ENCODE measurements at places on chromosomes 6 and 20. TPM values are rescaled to one million over a fixed set of nuclear protein-coding genes. Genes with fewer than 3 reads are reported as not detected.

DNA sequence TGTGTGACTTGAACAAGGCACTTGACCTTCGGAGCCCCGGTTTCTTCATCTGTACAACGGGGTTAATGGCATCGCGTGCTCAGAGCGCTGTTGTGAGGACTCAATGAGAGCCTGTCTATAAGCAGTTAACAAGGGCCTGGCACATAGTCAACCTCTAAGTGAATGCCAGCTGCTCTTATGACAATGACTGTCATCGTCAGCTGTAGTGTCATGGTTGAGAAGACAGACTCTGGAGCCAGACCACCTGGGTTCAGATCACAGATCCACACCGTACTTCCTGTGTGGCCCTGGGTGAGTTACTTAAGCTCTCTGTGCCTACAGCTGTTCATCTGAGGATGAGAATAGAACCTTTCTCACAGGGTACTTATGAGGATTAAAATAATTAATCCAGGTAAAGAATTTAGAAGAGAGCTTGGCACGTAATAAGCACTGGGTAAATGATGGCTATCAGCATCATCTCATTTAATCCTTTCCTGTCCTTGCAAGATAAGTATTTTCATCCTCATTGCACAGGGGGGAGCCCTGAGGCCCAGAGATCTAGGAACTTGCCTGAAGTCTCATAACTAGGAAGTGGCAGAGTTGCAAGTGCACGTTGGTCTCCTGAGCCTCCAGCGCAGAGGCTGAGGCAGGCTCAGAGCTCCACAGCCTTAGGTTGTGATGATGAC is 105.3 kb downstream of the EYA2 start:
- peaks cover 14% of the 10 kb centered on the region for H3K4me1 ChIP-seq
- H3K27ac ChIP-seq: no peak overlapping the region
- DNase-seq: no peak
- H3K4me3 ChIP-seq: no peak overlapping the region

SLC35A1 gene
- polyA plus RNA-seq: 4.7 TPM

POM121L2 gene
- 0.05 TPM for polyA plus RNA-seq

DNA sequence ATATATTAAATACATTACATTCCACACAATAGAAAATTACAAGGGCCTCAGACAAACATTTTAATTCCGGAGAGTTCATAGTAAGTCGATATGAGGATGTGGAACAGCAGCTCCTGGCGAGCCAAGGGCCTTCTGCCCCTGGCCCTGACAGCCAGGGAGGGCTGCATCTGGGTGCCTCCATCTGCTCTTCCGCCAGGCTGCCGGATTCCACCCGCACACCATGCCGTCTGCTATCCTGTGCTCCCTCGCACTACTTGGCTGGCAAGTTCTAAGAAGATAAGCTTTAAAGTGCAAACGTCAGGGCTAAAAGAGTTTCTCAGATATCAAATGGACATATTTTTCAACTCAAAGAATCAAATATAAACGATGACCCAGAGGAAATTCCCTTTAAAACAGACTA is 656.3 kb upstream of the NOX3 start:
- no peak for DNase-seq
- no peaks in the 10 kb centered on the region for H3K36me3 ChIP-seq
- H3K27me3 ChIP-seq: no peaks in the 10 kb centered on the region
- H3K4me1 ChIP-seq: no peaks in the 10 kb centered on the region

SLC22A3 gene
- 1.0 TPM for polyA plus RNA-seq

CDSN gene
- not detected for polyA plus RNA-seq

DNA sequence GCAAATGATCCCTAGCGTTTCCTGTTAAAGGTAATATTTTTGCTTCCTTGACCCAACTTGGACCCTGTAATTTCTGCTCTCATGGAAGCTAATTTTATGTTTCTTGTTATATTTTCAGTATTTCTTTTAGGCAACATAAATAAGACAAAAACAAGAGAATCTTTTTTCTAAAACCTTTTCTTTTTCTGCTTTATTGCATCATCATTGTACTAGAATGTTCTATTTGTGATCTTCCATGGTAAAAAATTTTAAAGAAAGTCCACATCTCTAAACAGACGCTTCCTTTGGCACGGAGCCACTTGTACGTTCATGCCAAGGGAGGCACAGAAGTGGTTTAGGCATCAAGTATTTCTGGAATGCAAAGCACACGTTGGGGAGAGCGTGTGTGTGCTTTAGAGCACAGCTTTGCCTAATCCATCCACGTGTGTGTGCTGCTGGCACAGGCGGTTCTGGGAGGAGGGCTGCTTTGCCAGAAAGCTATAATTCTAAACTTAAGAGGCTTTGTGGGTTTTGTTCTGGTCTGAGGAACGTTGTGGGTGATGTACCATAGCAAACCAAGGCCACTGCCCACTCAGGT is 98.3 kb downstream of the SASH1 start:
- no peaks in the 10 kb centered on the region for H3K27me3 ChIP-seq
- H3K27ac ChIP-seq: no peak overlapping the region
- peak; percentile 33 for DNase-seq
- no peak overlapping the region for H3K4me3 ChIP-seq
- peaks cover 14% of the 10 kb centered on the region for H3K4me1 ChIP-seq

DNA sequence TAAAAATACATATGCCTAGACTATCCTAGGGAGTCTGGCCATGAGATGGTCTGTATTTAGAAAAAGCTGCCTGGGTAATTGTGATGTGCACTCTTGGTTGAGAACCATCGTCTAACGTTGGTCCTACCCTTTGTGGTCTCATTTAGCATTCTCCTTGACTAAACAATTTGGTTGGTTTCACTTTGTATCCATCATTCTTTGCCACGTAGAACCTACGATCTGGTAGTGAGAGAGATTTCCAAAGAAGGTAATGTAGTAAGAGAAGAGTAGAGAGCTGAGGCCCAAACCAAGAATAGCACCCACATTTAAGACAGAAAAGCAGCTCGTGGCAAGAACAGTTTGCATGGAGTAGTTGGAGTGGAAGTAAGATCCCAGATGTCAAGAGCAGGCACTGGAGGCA is 219.8 kb downstream of the TMEM200A start:
- H3K4me3 ChIP-seq: no peak overlapping the region
- DNase-seq: no peak
- H3K36me3 ChIP-seq: no peaks in the 10 kb centered on the region
- H3K4me1 ChIP-seq: peaks cover 2% of the 10 kb centered on the region
- H3K27ac ChIP-seq: no peak overlapping the region

- peaks cover 32% of the 10 kb centered on the region for H3K36me3 ChIP-seq
- H3K27me3 ChIP-seq: no peaks in the 10 kb centered on the region
- no peak for DNase-seq
These were observed 65.9 kb downstream of the FAM135A start for GRCh38 chr6:70479236-70479635.

GRCh38 chr6:49515485-49516146 is 15.9 kb downstream of the GLYATL3 start:
- H3K27me3 ChIP-seq: no peaks in the 10 kb centered on the region
- H3K4me1 ChIP-seq: peaks cover 2% of the 10 kb centered on the region
- no peak for DNase-seq
- no peak overlapping the region for H3K4me3 ChIP-seq

NAA20 gene
- 15.8 TPM for polyA plus RNA-seq

DNA sequence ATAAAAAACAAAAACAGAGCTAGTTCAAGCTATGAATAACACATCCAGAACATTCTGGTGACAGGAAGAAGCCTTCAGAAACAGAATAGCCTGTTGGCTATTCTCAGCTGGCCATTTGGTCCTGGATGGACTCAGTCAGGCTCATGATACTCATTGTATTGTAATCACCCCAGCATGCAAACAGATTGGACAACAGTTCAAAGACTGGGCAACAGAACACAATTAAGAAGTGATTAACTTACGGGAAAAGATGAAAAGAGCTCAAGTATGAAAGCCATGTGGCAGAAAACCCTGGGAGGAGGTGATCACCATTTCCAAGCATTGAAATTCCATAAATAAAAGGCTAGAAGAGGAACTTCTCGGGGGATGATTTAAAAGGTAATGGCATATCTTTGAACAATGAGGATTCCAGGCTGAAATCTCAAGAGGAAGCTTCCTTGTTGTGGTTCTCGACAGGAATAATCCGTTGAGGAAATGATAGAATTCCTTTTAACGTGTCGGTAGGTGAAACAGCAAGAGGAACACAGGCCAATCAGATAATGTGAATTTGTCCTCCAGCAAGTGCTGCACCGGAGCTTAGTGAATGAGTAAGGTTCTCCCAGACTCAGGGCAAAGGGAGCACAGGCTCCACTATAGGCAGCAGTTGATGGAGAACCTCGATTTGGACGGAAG is 172.4 kb downstream of the BCAS1 start:
- H3K4me1 ChIP-seq: peaks cover 21% of the 10 kb centered on the region
- no peak for DNase-seq
- no peaks in the 10 kb centered on the region for H3K27me3 ChIP-seq
- H3K36me3 ChIP-seq: no peaks in the 10 kb centered on the region

CRIP3 gene
- 34.0 TPM for polyA plus RNA-seq

DNA sequence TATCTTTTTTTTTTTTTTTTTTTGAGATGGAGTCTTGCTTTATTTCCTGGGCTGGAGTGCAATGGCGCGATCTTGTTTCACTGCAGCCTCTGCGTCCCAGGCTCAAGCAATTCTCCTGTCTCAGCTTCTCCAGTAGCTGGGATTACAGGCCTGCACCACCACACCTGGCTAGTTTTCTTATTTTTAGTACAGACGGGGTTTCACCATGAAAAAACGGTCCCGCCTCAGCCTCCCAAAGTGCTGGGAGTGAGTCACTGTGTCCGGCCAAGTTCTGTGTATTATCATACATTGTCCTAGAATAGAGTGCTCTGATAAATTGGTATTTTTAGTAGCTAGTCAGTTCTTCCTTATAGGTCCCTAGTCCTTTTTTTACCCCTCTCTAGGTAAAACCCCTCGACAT is 2.8 kb downstream of the SNRPC start:
- H3K4me3 ChIP-seq: no peak overlapping the region
- no peaks in the 10 kb centered on the region for H3K4me1 ChIP-seq
- DNase-seq: no peak
- H3K27ac ChIP-seq: no peak overlapping the region

DNA sequence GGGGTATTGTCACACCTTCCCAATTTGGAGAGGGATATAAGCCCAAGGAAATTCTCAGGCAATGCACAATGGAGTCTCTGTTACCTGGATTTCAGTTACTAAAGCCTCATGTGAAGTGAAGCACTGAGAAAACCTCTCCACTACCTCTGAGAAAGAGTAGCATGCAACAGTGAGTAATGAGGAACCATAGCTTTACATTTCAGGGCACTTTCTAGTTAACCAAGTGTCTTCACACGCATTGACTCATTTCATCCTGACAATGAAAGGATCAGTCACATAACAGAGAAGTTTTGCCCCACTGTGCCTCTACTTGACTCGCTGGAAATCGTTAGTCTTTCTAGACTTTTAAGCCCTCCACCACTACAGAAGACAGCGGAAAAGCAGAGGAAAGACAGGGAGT is 86.2 kb upstream of the ARID1B start:
- DNase-seq: no peak
- peaks cover 2% of the 10 kb centered on the region for H3K4me1 ChIP-seq
- no peaks in the 10 kb centered on the region for H3K27me3 ChIP-seq
- H3K4me3 ChIP-seq: no peak overlapping the region

DNA sequence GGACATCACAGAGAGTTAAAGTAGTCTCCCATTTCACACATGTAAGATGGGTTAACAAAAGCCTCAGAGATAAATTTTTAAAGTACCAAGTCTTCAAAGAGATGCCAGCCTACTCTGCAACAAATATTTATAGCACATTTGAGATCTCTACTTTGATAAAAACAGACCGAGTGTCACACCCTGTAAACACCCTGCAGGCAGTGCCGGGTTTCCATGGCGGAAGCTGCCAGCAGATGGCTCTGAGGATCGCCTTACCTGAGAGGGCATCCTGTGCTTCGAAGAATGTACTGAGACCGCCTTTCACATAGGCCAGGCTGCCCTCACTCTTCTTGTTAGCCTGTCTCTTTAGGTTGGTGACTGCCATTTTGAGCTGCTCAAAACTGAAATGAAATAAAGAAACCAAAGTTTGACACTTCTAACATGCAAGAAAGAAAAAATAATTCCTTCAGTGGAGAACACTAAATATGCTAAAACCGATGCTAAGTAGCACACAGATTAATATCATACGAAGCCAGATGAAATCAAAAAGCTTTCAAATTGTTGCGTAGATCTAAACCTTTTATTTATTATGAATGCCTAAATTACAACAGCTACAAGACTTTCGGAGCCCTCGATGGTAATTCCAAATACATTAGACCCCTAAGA is 39.3 kb downstream of the HUS1B start:
- H3K27me3 ChIP-seq: no peaks in the 10 kb centered on the region
- H3K27ac ChIP-seq: no peak overlapping the region
- no peaks in the 10 kb centered on the region for H3K36me3 ChIP-seq
- H3K4me3 ChIP-seq: no peak overlapping the region
- no peak for DNase-seq

DNA sequence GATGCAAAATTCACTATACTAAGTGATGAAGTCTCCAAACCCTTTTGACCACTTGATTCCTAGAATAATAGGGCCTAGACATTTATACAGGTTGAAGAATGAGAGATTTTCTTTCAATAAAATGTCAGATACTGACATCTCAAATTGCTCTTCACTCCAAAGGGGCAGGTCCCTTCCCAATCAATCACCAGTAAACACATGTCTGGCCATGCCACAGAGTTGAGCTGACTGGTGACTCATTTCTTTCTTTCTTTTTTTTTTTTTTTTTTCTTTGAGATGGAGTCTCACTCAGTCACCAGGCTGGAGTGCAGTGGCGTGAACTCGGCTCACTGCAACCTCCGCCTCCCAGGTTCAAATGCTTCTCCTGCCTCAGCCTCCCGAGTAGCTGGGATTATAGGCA is 388.6 kb upstream of the BTBD3 start:
- H3K4me1 ChIP-seq: no peaks in the 10 kb centered on the region
- no peak overlapping the region for H3K27ac ChIP-seq
- DNase-seq: no peak
- H3K27me3 ChIP-seq: no peaks in the 10 kb centered on the region
- no peak overlapping the region for H3K4me3 ChIP-seq
- H3K36me3 ChIP-seq: peaks cover 6% of the 10 kb centered on the region
